ENCODE measurements at places on chromosomes 16 and 17.

DNA sequence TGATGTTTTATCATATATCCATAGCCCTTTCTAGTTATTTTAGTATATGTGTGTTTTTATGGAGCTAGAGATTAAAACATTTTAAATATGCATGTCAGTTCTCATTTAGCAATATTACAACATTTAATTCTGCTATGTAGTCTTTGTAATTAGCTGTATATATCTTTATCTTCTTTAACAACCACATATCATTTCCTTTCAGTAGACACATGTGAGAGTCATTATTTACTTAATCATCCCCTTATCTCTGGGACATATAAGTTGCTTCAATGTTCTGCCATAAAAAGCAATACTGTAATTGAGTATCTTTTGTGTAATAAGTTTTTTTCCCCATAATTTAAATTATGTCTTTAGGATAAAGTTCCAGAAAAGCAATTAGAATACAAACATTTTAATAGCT lies 52.0 kb upstream of the CLEC3A start:
- no peak for DNase-seq

GRCh38 chr17:1533661-1534325 lies 17.4 kb upstream of the INPP5K start:
- no peak for DNase-seq

GRCh38 chr17:36932694-36933511 lies 4.4 kb upstream of the LHX1 start:
- no peak for DNase-seq

DNA sequence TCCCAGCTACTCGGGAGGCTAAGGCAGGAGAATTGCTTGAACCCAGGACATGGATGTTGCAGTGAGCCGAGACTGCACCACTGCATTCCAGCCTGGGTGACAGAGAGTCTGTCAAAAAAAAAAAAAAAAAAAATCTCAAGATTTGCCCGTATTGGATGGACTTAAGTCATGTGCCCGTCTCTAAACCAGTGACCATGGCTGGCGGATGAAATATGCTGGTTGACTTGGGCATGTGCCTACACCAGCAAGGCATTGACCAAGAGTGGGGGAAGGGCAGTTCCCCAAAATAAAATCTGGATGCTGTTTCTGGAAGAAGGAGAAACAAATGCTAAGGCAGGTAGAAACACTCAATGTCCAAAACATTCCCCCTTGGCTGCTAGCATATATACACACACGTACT lies 21.5 kb upstream of the COL1A1 start:
- DNase-seq = no peak

GRCh38 chr16:18942061-18942460 lies 15.9 kb upstream of the SMG1 start:
- DNase-seq = no peak

DNA sequence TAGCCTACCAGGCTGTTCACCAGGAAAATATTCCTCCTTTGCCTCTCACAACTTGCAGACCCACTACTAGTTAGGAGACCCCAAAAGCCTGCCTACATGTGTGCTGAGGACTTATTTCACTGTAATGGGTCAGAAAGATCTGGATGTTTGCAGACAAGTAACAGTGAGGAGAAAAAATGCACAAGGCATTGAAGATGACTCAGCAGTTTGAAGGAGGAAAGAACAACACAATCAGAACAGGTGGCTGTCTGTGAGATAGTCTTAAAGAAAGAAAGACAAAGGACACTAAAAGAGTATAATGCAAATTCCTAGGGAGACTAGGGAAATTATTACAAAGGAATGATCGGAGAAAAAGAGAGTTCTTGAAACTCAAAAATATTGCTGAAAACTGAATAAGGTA lies 69.0 kb downstream of the ANKFN1 start:
- DNase-seq = no peak

DNA sequence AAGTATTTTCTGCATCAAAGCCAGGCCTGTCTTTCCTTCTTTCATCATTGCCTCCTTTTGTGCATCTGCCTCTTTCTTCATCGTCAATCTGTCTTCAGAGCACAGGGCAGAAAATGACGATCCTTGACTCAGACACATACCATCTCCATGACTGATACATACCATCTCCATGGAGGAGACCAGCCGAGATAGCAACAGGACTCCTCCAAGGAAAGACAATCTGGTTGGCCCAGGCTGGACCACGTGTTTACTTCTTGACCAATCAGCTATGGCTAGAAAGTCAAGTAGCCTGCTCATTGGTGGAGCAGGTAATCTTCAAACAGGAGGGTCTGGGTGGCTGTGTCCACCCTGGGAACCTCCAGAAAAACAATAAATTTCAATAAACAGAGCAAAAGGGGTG lies 164.6 kb downstream of the CPPED1 start:
- DNase-seq = no peak

DNA sequence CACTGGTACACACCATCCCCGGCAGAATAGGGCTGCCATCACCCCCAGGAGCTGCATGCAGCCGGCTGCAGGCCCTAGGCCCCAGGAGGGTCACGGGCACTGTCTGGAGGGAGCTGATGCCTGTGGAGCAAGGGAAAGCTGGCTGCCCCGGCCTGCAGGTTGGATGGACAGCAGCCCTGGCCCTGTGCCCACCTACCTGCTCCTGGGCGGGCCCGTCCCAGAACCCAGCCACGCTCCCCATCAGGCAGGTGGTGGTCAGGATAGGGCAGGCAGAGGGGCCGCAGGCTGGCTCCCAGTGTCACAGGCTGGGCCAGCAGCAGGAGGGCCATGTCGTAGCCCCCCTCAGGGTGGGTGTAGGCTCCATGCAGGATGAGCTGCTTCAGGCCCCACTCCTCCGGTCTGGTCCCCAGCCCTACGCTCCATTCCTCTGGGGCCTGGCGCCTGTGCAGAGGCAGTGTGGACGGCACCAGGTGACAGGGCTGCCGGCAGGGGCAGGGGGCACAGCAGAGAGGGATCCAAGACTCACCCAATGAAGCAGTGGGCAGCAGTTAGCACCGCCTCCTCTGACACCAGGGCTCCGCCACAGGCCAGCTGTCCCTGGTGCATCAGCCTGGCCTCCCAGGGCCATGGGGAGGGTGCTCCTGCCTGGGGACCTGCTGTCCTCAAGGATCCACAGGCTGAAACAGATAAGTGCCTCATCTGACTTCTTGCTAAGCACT lies 4.0 kb downstream of the PRSS53 start:
- no peak for DNase-seq

- no peak for DNase-seq
These were observed 8.2 kb upstream of the TMEM94 start for GRCh38 chr17:75447951-75448856.

DNA sequence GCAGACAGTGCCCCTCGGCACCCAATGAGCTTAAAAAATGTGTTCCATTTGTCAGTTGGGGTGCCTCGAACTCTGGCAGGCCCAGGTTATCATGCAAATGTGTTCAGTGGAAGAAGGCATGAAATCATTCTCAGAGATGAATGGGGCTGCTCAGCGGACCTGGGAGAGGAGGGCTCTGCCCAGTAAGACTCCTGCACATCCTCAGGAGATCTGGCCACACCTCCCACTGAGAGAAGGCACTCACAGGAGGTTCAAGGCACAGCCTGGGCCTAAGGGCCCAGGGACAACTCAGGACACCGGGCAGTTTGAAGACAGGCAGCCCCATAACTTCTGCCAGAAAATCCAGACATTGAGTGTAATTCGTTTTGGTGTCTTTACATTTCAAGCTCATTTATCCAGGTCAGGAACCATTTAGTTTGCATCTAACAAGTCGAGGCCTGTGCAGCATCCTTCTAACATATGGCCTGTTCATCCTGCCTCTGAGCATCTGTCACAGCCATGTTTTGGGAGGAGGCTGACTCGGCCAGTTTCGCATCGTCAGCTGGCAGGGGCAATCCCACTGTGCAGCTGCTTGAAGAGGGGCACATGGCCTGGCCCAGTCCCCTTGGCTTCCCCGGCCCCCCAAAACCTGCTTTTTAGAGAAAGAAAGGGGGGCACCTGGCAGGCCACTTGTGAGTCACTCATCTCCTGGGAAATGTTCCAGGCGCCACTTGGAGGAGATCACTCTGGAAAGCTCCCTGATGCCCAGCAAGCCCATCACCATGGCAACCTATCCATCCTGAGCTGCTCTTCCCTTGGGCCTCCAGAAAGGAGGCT lies 31.2 kb upstream of the BCAR1 start:
- DNase-seq = no peak

DNA sequence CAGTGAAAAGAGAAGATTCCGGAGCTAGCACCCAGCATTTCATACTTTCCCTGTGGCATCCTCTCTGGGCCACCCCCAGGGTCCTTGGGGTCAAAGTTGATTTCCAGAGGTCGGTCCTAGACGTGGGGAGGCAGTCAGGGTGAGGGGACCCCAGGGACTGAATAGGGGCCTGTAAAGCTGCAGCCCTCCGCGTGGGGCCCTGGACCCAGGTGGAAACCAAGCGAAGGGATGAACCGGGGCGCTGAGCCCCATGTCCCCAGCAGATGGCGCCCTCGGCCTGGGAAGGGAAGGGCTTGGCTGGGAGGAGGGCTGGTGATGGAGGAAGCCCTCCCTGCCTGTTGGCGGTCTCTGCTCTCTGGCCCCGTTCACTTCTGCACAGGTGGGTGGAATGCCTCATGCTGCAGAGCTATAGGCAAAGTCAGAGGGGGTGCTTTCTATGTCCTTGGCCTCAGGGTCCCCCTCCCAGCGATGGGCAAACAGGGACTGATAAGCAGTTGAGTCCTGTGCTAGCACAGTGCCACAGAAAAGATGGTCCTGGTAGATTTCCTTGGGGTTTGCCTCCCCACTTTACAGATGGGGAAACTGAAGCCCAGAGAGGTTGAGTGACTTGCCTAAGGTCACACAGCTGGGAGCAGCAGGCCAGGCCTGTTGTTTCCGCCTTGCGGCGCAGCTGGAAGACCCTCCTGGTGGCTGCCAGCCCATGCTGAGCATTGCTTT lies 163.4 kb upstream of the CIBAR2 start:
- peak; percentile 93 for DNase-seq

GRCh38 chr17:19369846-19370492 lies 7.4 kb upstream of the B9D1 start:
- DNase-seq = no peak

DNA sequence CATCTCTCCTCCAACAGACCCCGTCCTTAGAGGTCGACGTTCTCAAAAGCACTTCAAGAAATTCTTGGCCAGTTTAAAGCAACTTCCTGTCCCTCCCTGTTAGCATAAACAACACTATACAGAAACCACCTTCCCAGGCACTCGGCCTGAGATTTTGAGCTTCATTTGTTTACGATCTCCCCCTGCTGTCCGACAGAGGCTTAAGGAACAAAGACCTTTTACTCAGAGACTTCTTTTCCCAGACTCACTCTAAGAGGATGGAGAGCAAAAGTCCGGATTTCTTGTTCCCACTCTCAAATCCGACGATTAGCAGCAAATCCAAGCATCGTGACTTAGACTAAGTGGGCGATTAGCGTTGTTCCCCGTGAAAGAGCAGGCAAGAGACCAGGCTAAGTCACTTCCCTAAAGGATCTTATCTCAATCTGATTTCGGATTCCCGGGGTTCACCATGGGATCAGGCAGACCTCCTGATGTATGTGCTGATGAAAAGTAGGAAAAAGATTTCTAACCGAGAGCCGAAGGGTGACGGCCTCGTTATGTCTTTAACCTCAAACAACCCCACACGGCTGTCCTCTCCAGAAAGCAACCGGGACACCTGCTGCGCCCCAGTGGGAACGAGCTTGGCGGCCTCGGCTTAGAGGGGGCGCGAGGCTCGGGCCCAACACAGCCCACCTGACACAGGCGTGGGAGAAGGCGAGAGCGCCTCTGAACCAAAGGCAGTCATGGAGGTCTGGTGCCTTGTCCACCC lies 598 bp downstream of the INPP5K start:
- DNase-seq = peak; percentile 69

- DNase-seq = no peak
These were observed 80.0 kb downstream of the KCNJ18 start for GRCh38 chr17:21772321-21772720.

GRCh38 chr16:54152362-54153239 lies 134.0 kb downstream of the IRX3 start:
- DNase-seq = no peak

DNA sequence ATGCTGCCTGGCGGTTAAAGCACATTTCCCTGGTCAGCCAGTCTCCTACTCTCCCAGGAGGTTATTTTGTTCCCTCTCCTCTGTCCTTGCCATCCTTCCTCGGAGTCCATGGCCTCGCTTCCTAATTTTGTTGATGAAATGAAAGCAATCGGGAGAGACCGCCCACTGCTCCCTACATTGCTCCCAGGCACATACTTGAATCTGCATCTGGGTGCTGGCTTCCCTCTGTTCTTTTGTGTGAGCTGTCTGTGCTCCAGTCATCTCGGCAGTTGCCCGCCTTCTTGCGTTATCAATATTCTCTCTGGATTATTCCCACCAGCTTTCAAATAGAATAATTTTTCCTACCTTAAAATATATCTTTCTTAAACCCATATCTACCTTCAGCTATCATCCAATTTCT lies 11.1 kb downstream of the KRT23 start:
- no peak for DNase-seq

GRCh38 chr17:7413346-7413985 lies 5.8 kb downstream of the NLGN2 start:
- DNase-seq = no peak

GRCh38 chr16:3755249-3755648 lies 37.9 kb upstream of the TRAP1 start:
- DNase-seq = no peak
